Muscle of back (tissue), 13 donors: ENCODE measurements at places on chromosomes 4 and X. TPM values are rescaled to one million over a fixed set of nuclear protein-coding genes. Genes with fewer than 3 reads are reported as not detected.

The ASB11 gene
- polyA plus RNA-seq, result 11.9 TPM

DNA sequence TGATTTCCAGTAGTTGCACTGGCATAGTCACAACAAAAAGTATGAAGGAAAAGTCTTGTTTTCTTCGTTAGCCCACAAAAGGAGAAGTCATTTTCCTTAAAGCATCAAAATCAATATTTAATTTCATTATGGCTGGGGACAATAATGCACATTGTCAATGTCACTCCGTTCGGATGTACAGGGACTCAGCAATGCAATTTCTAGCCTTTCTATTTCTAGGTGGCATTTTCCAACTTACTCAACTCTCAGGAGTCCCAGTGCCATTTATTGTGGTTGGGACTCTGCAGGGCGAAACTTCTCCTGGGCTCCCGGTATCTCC, 99.6 kb downstream of the CEP135 start:
- DNase-seq, result no peak

The DCAF16 gene
- 22.0 TPM for polyA plus RNA-seq

The GYPB gene
- 9.2 TPM for polyA plus RNA-seq

DNA sequence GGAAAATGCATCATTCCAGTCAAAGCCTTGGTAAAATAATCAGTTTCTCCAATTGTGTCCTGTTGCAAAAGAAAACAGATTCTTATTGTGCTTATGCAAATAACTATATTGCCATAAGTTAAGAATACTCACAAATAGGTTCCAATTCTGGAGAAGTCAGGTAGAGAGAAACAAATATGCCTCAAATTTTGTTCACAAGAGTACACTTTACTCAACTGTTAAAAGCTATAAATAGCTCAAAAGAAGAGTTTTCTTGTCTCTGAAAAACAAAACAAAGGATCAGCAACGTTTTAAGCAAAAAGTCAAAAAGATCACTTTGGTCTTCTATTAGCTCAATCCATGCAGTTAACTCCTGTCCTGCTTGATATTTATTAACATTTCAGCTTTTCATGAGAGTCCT, 21.9 kb downstream of the SYTL5 start:
- no peak for DNase-seq

- DNase-seq, result peak; percentile 70
Observed at GRCh38 chr4:118969359-118969758, 80.7 kb downstream of the SYNPO2 start.

GRCh38 chr4:79232540-79232939, 93.3 kb downstream of the NAA11 start:
- DNase-seq, result no peak
